ENCODE measurements at places on chromosomes 7 and 10.

- no peak for DNase-seq
Observed at GRCh38 chr10:33067481-33067880, 109.5 kb upstream of the ITGB1 start.

DNA sequence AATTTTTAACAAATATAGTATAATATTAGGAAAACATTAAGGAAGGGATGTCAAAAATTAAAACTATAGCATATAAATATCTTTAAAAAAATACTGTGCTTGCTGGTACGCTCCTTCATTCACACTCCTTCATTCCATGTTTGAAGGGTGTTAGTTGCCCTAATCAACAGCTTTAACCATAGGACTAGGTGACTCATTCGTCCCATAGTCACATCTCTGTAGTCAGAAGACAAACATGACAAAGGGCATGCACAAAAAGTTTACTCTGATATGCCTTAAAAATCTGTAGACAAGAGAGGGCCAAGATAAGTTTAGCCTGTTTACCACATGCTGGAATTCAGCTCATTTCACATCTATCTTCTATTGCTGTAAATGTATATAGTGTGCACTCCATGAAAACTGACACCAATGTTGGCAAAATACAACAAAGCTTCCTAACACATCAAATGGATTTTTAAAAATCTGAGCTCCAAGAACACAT lies 646 bp downstream of the FAM13C start:
- DNase-seq = no peak

DNA sequence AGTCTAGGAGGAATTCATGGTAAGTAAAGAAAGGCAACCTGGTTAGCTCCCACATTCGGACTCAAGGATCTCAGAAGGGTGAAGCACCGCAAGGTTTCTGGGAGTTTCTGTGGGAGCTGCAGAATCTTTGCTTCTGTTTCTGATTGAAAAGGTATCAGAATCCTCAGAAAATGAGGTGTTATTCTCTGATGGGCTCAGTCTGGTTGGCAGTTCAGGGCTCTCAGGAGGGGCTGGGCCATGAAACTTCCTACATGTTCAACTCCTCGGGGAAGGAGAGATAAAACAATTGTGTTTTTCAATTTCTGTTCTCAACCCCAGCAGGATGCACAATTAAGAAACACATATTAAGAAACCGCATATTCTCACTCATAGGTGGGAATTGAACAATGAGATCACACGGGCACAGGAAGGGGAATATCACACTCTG lies 9.1 kb downstream of the OR2A7 start:
- DNase-seq = no peak

DNA sequence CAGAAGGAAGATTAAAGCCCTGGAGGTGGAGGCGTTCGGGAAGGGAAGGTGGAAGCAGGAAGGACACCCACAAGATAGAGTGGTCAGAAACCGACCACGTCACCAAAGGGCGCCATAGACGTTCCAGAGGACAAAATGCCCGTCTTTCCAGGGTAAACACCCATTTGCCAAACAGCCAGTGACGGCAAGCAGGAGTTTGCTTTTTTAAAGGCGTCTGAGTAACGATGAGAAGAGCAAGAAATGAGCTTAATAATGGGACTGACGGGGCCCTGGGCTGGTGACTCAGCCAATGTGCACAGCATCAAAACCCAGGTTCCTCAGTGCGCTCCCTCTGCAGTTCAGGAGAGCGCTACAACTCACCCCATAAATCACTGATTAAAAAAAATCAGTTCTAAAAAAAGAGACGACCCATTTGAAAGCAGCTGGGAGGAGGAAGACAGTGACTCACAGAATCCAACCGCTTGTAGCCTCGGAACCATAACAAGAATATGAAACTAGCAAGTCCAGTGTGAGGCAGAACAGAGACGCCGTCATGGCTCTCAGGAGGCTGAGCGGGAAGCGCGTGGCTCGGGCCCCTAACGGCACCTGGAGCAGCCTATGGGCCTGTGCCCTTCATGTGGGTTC lies 5.9 kb downstream of the DIP2C start:
- DNase-seq = no peak

DNA sequence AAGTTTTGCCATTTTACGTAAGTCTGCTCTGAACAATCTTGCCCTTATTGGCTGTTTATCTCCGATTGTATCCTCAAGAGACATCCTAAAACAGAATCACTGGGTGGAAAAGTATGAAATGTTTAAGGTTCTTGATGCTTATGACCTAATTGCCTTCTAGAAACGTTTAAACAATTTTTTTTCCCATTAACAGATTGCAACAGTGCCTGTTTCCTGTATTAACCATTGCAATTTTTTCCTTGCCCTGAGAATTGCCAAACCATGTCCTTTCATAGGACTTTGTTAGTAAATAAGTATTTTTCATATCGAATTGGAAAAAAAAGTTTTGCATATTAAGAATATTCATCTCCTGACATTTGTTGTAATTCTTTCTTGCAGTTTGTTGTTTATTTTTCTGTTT lies 639.8 kb downstream of the INHBA start:
- DNase-seq = no peak

DNA sequence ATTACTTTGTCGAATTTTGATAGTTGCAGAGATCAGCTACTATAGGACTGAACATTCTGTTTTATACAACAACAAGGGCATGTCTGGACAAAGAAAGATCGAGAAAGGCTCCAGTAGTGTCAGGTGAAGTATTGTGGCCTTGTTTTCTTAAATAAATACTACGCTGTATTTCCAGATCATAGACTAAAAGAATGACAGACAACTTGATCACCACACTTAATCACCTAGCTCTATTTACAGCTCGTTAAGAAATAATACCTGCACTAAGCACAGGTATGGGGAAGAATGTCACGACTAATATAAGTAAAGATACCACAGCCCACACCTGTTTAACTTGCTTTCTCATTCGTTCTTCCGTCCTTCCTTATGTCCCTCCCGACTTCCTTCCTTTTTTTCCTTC lies 269.2 kb downstream of the HGF start:
- no peak for DNase-seq

GRCh38 chr7:37215290-37215923 lies 233.3 kb downstream of the ELMO1 start:
- no peak for DNase-seq

DNA sequence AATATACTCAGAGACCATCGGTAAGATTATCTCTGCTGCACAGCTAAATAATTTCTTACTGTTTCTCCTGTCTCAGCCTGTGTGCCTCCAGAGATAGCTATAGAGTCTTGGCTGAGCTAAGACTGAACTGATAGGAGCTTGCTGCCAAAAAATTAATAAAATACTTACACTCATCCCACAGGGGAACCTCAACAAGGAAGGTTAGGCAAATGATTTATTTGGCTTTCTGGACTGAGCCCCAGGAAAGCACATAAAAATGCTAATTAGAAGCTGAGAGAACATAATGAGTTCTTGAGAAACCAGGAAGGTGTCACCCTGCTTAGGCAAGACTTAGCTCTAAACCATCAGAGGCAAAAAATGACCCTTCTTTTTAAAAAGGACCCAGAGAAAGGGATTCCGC lies 534.5 kb downstream of the TNS3 start:
- DNase-seq = no peak

DNA sequence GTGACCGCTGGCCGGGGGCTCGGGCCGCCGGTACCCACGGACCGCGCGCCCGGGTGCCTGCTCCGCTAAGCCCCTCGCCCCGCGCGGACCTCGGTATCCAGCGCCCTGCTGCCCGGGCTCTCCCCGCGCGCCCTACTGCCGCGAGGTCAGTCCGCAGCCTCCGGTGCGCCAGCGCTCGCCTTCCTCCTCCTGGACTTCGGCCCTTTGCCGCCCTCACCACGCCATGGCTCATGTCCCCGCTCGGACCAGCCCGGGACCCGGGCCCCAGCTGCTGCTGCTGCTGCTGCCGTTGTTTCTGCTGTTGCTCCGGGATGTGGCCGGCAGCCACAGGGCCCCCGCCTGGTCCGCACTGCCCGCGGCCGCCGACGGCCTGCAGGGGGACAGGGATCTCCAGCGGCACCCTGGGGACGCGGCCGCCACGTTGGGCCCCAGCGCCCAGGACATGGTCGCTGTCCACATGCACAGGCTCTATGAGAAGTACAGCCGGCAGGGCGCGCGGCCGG lies 483 bp downstream of the GDF10 start:
- no peak for DNase-seq

- no peak for DNase-seq
Observed at GRCh38 chr10:123633106-123633505, 33.0 kb upstream of the GPR26 start.

DNA sequence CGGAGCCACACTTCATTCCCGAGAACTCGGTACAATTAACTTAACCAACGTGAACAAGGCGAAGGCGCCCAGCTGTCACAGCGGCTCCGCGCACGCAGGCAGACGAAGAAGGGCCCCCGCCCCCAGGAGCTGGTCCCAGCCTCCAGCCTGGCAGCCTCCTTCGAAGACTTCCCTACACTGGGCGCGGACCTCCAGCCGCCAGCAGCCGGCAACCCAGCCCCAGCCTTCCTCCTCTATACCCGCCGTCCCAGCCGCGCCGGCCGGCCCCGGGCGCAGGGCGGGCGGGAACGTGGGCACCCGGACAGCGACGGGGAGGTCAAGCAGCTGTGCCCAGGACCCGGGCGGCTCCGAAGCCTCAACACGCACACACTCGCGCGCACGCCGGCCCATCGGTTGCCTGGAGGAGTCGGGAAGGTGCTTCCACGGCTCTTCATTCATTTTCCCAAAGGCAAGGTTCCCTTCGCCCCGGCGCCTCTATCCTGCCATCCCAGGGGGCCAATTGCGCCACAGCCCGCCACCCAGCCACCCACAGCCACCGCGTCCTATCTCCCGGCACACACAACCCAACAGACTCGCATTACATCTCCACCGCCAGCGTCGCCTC lies 1.6 kb downstream of the CHST15 start:
- no peak for DNase-seq

DNA sequence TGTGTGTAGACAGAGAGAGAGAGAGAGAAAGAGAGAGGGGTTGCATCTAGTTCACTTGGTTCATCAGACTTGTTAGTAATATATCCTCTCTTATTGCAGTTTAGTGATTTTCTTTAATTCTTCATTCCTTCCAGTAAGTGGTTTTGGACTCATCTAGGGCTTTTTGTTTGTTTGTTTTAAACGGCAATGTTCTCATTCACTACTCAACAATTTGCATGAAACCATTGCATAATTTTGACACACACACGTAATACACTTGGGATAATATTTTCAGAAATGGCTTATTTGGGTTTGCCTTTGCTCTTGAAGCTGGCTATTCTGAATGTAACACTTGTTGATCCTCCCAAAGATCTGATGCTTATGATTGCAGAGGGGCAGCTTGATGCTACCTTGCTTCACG lies 16.4 kb upstream of the ZNF32 start:
- DNase-seq = no peak

DNA sequence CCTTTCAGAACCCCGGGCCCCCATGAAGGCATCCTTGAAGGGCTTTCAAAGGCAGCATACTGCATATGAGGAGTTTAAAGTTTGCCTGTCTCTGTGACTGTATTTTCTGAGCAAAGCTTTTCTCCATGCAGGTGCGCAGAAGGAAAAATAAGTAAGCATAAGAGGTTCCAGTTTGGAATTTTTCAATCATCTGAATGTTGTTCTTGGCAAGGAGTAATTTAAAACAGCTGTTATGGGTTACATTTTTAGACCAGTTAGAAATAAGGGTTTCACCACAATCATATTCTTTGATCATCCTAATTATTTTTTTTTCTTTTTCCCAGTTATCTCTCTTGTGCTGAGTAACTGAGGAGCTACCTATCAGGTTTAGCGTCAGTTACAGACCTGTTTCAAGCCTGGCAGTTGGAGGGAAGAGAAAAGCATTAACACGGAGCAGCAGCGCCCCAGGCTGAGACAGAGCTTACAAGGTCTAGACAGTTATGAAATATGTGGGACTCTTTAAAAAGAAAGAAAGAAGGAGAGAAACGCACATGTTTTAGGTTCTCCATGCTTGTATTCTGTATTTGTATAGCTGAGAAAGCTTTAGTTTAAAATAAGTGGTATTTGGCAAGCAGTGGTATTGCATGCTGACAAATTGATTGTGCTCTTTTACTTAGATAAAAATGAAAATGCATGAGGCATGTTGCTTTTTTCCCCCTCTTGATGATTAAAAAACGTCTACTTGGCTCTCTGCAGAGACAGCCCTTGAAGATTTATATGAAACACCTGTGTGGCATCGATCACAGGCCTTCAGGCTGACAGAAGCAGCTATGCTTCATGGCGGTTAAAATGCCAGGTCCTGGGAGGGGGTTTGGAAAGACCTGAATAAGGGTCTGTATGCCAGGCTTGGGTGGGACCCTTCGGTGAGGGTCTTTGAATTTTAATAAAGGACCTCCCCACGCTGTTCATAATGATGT lies 157.6 kb downstream of the GRK5 start:
- no peak for DNase-seq

DNA sequence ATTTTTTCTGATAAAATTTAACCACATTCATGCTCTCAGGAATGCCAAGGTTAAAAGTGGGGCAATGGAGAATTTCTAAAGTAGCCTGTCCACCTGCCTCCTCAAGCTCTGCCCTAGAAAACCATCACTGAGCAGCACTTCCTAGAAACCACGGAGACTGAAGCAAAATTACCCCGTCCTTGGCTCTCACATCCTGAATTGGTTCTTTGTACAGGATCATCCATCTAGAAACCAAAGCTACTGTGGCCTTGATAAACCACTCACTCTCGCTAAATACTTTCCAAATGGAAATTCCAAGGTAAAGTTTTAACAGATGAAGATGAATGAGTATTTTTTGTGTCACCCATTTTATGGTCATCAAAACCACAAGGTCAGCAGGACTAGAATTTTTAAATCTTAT lies 96.6 kb downstream of the AVL9 start:
- DNase-seq = no peak

DNA sequence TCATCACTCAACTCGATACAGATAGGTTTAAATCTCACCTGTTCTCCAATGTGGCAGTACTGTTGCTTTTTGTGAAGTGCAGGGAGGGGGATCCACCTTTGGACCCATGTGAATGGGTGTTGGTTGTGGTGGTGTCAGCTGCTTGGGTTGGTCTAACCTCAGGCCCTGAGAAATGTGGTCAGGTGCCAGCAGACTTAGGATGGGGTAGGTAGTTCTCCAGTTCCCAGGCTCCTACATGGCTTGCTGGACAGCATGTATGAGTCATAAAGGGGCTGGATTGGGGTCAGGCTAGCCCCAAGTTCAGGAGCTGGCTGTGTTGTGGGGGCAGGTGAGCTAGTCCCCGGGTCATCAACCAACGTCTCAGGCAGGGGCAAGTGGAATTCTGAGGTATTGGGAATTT lies 472.6 kb upstream of the CNTNAP2 start:
- no peak for DNase-seq

GRCh38 chr10:120423431-120424197 lies 33.4 kb upstream of the PLPP4 start:
- DNase-seq = no peak

DNA sequence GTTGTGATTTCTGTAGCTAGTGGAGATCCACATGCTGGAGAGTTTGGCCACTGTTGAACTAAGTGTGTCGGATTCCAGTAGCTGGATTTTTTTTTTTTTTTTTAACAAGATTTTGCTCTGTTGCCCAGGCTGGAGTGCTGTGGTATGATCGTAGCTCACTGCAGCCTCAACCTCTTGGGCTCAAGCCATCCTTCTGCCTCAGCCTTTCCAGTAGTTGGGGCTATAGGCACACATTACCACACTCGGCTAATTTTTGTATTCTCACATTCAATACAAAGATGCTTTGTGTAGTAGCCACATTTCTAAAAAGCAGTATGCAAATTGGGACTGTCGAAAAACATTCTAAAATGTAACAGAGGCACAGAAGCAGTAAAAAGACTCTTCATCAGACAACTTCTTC lies 63.5 kb downstream of the RABGEF1 start:
- no peak for DNase-seq

GRCh38 chr10:113071446-113071845 lies 121.4 kb downstream of the TCF7L2 start:
- no peak for DNase-seq

- DNase-seq = no peak
Observed at GRCh38 chr7:45601094-45601493, 26.9 kb downstream of the ADCY1 start.
